ENCODE measurements at places on chromosomes 5 and 9.

- no peak for DNase-seq
Observed at GRCh38 chr9:116594547-116594946, 92.6 kb upstream of the TRIM32 start.

DNA sequence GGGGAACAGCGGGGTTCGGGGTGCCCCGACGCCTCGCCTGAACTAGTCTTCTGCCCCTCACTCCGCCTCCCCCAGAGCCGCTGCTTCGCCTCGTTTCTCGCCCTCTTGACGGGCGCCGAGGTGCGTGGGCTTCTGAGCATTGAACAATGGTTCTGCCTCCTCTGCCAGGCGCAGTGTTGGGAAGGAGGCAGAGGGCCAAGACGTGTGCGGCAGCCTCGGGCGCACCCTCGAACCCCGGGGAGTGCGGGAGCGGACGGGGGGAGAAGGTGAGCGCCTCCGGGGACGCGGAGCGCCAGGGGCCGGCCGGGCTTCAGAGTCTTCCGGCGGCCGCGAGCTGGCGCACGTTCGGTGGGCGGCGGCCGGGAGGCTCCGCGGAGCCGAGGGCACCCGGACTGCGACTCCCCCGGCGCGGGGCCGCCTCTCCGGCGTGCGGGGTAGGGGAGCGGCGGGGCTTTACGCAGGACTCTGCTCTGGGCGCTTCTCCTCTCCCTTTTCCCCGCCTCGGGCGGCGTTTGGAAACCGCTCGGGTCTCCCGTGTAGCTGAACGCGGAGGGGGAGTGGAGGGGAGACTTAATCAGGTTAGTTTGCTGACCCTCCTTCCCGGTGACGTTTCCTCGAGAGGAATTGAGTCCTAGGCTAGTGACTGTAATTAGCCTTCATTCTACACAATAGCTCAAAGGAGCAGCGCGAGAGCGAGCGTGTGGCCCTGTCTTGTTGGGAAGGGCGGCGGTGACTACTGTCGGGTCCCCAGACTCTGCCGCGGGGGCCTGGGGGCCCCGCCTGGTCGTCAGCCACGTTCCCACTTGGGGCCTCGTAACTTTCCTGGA is 1.1 kb downstream of the VLDLR start:
- DNase-seq, result peak; percentile 25

DNA sequence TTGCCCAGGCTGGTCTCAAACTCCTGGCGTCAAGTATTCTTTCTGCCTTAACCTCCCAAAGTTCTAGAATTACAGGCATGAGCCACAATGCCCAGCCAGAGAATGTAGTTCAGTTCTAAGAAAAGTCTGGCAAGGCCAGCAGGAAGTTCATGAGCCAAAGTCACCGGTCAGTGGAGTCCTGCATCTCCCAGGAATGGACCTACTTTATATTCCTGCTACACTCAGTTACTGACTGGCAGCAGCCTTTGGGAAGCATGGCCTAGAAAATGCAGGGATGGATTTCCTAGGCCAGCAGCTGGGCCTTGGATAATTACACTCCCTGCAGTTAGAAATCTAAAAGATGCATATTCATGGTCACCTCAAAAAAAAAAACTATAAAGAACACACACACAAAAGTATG is 135.7 kb downstream of the CAAP1 start:
- DNase-seq, result no peak

DNA sequence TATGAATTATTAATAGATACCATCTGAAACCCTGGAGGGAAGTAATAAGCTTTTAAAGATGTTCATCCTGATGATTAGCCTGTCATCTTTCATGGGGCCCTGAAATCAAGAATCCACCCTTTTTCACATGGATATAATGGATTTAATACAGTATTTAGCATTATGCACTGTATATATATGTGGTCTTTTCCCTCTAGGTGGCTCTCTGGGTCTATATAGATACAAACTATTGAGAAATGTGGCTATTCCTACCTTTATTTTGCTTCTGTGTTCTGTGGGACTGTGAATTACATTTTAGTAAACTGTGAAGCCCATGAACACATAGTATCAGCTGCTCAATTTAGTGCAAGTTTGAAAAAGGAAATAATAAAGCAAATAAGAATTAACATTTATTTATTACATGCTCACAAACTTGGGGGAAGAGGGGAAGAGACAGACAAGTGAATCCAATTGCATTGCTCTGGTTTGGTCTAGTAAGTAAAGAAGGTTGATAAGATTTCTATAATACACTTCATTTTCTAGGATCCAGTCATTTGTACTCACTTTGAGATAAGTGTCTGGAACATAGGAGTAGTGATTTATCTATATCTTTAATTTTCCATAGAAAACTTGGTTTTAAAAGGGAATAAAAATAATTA is 112.2 kb downstream of the SCAMP1 start:
- DNase-seq, result no peak

- no peak for DNase-seq
Observed at GRCh38 chr5:157323107-157323706, 57.3 kb downstream of the CYFIP2 start.

GRCh38 chr5:166166071-166166470 is 2125.4 kb upstream of the WWC1 start:
- DNase-seq, result peak; percentile 83

- no peak for DNase-seq
Observed at GRCh38 chr5:170749911-170750431, 33.6 kb upstream of the GABRP start.

DNA sequence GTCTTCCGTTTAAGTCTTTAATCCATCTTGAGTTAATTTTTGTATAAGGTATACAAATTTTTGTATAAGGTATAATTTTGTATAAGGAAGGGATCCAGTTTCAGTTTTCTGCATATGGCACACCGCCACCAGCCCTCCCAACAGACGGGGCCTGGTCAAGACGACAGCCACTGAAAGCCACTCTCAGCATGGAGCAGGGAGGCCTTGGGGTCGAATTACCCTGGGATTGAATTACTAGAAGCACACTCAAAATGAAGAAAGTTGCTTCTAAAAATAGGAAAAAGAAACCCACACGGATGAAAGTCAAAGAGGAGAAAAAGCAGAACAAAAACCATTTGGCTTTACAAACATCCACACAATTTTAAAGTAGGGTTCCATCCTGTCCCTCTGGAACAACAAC is 586.2 kb upstream of the ADAMTS16 start:
- peak; percentile 60 for DNase-seq

- no peak for DNase-seq
Observed at GRCh38 chr9:16727452-16728136, 142.9 kb downstream of the BNC2 start.

GRCh38 chr5:89117124-89117644 is 234.2 kb upstream of the MEF2C start:
- no peak for DNase-seq

DNA sequence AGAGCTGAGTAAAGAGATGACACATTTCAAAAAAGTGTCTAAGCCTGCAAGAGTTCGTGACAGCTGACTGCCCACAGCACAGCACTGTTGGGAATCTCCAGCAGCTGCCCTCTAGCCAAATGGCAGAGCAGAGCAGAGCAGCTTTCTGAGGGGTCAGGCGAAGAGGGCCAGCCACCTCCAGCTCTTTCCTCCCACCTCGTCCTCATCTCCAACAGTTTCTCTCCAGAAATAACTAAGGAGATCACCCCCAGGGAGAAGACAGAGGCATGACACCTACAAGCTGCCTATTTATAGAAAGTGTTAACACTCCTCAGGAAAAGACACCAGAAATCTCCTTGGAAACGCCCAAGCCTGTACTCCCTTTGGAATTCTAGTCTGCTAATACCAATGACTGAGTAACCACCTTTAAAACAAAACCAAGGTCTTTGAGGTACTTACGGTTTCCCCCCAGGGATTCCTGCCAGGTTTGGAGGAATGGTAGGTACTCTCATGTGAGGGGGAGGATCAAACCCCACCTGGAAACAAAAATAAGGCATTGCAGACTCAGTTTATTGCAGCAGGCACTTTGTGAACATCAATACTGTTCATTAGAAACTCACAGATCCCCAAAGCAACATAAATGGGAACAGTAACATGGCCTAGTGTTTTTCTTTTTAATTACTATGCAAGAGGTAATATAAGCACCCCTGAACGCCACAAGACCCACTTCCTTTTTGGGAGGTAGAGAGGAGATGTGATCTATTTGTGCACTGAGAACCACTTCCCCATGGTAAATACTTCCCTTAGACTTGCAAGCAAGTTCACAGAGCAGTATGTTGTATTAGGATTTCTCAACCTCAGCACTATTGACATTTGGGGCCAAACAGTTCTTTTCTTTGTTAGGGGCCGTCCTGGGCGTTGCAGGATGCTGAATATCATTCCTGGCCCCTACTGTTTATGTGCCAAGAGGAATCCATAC is 79.3 kb downstream of the TLE1 start:
- DNase-seq, result no peak
